ENCODE measurements at places on chromosomes 4 and X. TPM values are rescaled to one million over a fixed set of nuclear protein-coding genes. Genes with fewer than 3 reads are reported as not detected.

Gene AFF2
- 0.72 TPM for total RNA-seq

Gene HEPH
- total RNA-seq = 23.5 TPM

Gene BMP3
- under 0.01 TPM for total RNA-seq

Gene P2RY8
- total RNA-seq = not detected

Gene H2BW2
- not detected for total RNA-seq

Gene MAGEB1
- not detected for total RNA-seq

Gene UGT2A3
- not detected for total RNA-seq

Gene PRR32
- total RNA-seq = not detected

Gene SUPT20HL2
- total RNA-seq = not detected

Gene ODAM
- not detected for total RNA-seq

Gene CSAG3
- not detected for total RNA-seq

Gene CCKAR
- total RNA-seq = not detected

Gene GPR82
- total RNA-seq = not detected

Gene ADGRG4
- total RNA-seq = not detected

Gene MFAP3L
- 0.36 TPM for total RNA-seq

Gene XK
- under 0.01 TPM for total RNA-seq

Gene ADH4
- not detected for total RNA-seq

Gene TIGD4
- total RNA-seq = not detected

Gene CHM
- 27.2 TPM for total RNA-seq

Gene PRIMPOL
- 10.0 TPM for total RNA-seq

Gene CPLX1
- total RNA-seq = not detected

Gene UGT2B7
- total RNA-seq = not detected

Gene SMR3B
- total RNA-seq = not detected

Gene NELFA
- 5.8 TPM for total RNA-seq

Gene MAGEB17
- total RNA-seq = under 0.01 TPM

Gene DGAT2L6
- total RNA-seq = not detected

Gene CDKL2
- total RNA-seq = 0.18 TPM

Gene LYAR
- 13.9 TPM for total RNA-seq

Gene VCX
- total RNA-seq = not detected

Gene ZMAT1
- total RNA-seq = not detected

Gene SYN1
- total RNA-seq = under 0.01 TPM

Gene GRPR
- total RNA-seq = 16.4 TPM

Gene TRPC5OS
- total RNA-seq = not detected

Gene GUCY1B1
- total RNA-seq = 2.9 TPM

Gene RAB9B
- 0.90 TPM for total RNA-seq

Gene NAP1L2
- total RNA-seq = not detected

Gene ANXA3
- total RNA-seq = 5.0 TPM

Gene NCAPG
- 26.7 TPM for total RNA-seq

Gene OTC
- total RNA-seq = not detected

Gene SMIM10L2A
- under 0.01 TPM for total RNA-seq

Gene NPFFR2
- total RNA-seq = not detected

Gene PDGFC
- 90.7 TPM for total RNA-seq

Gene POU4F2
- total RNA-seq = not detected

Gene ATP2B3
- under 0.01 TPM for total RNA-seq

Gene PAGE4
- not detected for total RNA-seq

Gene ZBED1
- 13.6 TPM for total RNA-seq

Gene RAB41
- not detected for total RNA-seq

Gene FAM47E
- total RNA-seq = not detected

Gene UGT2A1
- total RNA-seq = not detected

Gene MAGED1
- total RNA-seq = 415 TPM
